ENCODE measurements at places on chromosomes 11 and 22.

GRCh38 chr22:48955351-48956311 is 872.0 kb downstream of the BRD1 start:
- DNase-seq = no peak

GRCh38 chr11:129131316-129131715 is 60.8 kb downstream of the ARHGAP32 start:
- no peak for DNase-seq

DNA sequence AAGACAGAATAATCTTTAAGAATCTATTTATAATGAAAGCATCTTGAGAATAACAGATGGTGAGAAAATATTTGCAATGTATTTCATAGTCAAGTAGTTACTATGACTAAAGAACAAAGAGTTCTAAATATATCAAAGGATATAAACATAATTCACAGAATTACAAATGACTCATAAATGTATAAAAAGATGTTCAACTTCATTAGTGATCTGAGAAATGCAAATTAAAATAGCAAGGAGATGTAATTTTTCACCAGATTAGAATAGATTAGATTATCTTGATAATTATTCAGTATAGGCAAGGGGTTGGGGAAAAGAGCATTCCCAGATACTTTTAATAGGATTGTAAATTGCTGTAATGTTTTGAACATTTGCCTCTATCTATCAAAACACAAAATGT is 30.1 kb upstream of the PAMR1 start:
- no peak for DNase-seq

GRCh38 chr11:118287006-118287405 is 17.5 kb upstream of the CD3E start:
- peak; percentile 13 for DNase-seq

DNA sequence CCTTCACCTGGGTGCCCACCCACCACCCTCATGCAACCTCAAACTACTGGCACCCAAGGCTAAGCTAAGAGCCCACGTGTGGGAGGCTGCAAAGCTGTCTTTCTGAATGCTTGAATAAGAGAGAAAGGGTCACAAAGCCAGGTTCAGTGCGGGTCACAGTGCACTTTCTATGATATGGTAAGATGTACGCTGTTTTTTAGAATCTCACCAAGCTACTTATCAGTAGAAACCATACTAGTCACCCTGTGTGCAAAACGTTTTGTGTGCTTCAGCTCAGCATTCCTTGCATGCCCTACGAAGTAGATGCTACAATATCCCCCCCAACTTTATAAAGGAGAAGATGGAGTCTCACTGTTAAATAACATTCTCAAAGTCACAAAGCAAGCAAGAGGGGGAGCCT is 14.9 kb downstream of the P2RX3 start:
- DNase-seq = no peak

GRCh38 chr22:45867118-45867905 is 109.7 kb downstream of the WNT7B start:
- no peak for DNase-seq

- no peak for DNase-seq
Measured at GRCh38 chr22:33504941-33505625, 415.2 kb downstream of the LARGE1 start.

GRCh38 chr22:18023509-18024275 is 669 bp downstream of the MICAL3 start:
- DNase-seq = no peak

GRCh38 chr11:84035645-84036044 is 749.5 kb upstream of the CCDC90B start:
- DNase-seq = no peak

DNA sequence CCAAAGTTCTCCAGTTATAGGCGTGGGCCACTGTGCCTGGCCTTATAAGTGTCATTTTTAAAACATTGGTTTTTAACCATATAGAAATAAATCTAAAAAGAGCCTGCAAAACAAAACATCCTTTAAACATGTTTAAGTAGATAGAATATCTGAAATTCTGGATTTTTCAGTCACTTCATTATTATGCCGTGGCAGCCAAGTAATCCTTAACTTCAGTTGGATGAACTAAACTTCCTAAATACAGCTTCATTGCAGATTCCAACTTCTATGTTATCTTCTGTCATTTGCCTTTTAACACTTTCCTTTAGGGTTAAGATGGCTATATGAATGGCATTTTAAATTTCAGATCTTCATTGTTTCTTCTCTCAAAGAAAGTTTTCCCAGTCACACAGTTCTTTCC is 291.4 kb downstream of the TMEM135 start:
- no peak for DNase-seq

DNA sequence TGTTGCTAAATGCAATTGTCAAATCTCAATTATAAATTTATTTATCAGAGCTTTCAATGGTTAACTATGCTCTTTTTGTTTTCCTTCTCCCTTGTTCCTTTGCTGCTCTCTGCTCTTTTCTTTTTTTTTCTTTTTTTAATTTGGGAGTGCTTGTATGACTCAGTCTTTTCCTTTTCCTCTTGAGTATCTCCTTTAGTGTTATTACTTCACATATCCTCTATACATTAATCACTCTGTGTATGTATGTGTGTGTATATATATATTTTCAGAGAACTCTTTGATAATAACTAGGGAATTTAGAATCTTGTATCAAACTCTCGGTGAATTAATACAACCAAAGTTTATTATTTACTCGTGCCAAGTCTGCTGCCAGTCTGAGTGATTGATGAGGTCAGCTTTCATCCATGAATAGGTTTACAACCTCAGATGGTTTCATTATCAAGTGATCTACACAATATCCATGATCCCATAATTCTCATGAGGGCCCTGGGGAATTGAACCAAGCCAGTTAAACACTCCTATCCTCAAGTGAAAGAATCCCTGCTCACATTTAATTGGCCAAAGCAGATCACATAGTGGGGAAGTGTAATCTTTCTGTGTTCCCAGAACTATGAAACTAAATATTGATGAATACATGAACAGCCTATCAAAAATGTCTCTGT is 743.4 kb upstream of the CNTN5 start:
- DNase-seq = no peak

DNA sequence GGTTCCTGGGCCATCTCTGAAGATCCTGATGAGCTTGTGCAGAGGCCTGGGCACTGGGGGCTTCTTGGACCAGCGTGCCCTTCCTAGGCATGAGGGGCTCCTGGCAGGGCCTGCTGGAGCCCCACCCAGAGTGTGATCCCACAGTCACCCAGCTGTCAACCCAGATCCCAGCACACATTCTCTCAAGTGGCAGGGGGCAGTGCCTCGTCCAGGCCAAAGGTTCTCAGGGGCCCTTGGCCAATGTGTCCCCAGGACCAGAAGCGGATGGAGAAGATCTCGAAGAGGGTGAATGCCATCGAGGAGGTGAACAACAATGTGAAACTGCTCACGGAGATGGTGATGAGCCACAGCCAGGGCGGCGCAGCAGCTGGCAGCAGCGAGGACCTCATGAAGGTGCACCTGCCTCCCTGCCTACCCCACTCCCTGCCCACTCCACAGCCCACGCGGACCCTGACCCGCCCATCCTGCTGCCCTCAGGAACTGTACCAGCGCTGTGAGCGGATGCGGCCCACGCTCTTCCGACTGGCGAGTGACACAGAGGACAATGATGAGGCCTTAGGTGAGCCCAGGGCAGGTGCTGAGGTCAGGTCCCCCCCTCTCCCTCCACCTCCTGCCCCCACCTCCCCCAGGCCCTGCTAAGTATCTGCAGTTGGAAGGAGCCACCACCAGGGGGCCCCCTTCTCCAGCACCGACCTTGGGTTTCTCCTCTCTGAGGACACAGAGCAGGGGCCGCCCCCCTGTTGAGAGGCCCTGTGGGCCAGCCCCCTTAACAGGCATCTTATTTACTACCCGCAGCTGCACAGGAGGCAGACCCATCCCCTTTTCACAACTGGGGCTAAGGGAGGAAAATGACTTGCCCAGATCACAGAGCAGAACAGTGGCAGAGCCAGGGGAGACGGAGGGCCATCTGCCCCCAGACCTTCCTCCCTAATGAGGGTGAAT is 14.7 kb downstream of the GGA1 start:
- no peak for DNase-seq

DNA sequence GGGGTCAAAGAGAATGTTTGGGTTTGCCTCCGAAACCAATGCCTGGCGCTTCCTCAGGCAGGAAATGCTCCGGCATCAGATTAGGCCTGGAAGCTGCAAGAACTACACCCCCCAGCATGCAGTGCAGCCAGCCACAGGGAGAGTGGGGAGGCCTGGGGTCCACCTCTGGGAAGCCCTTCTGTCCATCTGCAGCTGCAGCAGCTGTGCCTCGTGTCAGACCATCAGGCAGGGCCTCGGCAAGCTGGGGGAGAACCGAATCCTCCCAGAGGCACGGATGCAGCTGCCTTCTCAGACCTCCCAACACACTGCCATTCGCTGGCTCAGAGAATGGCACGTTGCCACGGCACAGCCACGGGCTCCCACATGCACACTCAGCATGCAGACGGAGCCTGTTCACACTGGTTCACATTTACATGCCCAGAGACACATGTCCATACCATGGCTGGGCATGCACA is 57.4 kb downstream of the NECTIN1 start:
- no peak for DNase-seq

GRCh38 chr22:49197986-49198704 is 629.5 kb downstream of the BRD1 start:
- DNase-seq = no peak

GRCh38 chr11:36532941-36533601 is 23.0 kb upstream of the TRAF6 start:
- no peak for DNase-seq

DNA sequence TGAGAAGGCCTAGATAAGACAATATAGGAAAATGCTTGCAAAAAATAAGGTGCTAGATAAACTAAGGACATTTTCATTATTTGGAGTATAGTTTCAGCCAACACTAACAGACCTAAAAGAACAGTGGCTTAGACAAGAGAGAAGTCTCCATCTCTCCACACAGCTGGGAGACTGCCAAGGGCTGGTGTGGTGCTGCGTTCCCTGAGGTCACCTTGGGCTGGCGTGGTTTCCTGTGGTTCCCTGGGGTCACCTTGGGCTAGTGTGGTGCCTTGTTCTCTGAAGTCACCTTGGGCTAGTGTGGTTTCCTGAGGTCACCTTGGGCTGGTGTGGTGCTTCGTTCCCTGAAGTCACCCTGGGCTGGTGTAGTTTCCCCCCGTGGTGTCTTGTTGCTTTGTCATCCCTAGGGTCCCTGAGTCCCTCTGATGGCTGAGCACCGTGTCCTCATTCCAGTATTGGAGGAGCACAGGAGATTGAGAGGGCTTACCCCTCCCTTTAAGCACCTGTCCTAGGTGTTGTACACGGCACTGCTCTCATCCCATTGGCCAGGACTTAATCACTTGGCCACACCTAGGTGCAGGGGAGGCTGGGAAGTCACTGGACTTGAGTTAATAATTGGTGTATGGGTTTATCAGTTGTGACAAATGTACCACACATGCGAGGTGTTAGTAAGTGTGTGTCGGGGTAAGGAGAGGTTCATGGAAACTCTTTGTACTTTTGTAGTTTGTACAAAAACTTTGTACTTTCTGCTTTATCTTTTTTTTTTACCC is 14.9 kb downstream of the SAMM50 start:
- DNase-seq = no peak

DNA sequence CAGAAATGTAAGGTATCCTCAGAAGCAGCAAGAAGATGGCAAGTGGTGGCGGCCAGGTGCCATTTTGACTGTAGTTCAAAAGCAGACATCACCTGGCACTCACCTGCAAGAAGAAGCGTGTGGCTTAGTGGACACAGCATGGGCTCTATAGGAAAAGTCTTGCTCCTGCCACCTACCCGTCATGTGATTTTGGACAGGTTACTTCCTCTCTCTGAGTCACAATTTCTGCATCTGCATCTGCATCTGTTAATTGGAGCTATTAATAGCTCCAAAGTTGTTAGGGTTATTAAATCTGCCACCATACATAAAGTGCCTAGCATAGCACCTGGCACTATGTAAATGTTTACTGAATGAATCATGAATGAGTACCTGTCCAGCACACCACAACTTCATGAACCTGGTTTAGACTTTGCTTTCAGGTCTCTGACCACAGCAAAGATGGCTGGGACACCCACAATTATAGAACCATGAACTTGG is 16.8 kb downstream of the RAB30 start:
- no peak for DNase-seq

GRCh38 chr11:63931876-63932275 is 6.9 kb upstream of the NAA40 start:
- DNase-seq = no peak

GRCh38 chr22:41436322-41437113 is 10.1 kb downstream of the TOB2 start:
- no peak for DNase-seq

DNA sequence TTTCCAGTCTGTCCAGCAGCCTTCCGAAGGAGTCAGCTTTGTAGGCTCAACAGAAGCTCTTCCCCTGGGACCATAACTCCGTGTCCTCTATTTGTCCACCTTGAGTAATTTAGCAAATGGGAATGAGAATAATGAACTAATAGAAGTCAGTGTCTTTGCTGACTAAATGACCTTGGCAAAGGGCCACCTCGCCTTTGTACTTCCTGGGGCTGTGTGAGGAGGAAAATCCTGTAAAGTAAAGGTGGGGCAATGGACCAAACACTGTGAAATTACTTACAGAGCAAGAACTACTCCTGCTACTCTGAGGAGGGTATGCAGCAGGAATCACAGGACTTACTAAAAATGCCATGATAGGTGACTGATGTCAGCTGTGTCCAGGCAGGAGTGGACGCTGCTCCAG is 36.2 kb upstream of the CSNK2A3 start:
- no peak for DNase-seq

GRCh38 chr11:34053161-34053686 is 1.7 kb downstream of the CAPRIN1 start:
- DNase-seq = peak; percentile 48

GRCh38 chr22:50568626-50569025 is 5.9 kb upstream of the SYCE3 start:
- no peak for DNase-seq

DNA sequence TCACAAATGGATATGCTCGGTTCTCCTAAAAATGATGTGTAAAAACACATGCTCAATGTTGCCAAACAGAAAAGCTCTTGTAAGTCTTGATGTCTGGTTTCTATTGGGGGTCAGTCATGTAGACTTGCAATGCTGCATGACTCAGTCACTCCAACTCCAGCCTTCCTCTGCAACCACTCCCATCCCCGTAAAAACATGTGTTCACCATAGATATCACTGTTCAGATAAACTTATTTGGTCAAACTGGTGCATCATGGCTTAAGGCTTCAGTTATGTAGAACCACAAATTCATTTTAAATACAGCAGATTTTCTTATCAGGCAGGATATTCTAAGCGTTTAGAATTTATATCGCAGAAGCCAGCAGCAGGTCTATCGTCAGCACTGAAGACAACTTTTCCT is 298.4 kb upstream of the LUZP2 start:
- no peak for DNase-seq

DNA sequence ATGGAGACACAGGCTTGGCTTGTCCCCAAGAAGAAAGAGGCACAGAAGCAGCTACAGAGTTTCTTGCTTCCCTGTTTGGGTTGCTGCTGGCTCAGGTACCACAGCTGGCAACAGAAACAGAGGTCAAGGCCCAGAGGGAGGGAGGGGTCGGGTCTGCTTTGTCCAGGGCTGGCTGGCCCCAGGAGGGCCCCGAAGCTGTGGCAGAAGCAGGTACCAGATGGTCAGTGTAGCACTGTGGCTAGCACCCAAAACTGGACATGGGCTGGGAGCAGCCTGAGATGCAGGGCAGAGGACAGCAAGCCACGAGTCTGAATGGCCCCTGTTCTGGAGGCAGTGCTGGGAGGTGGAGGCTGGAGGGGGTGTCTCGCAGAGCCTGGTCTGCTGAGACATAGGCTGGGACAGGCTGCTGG is 52.3 kb upstream of the CCDC188 start:
- no peak for DNase-seq
